Stimulated activated CD8-positive, alpha-beta memory T cell treated with anti-CD3 and anti-CD28 coated beads, Interleukin-15, amount 100 ng/mL, for 4 hours (primary cell): ENCODE measurements at places on chromosomes 4 and X.

DNA sequence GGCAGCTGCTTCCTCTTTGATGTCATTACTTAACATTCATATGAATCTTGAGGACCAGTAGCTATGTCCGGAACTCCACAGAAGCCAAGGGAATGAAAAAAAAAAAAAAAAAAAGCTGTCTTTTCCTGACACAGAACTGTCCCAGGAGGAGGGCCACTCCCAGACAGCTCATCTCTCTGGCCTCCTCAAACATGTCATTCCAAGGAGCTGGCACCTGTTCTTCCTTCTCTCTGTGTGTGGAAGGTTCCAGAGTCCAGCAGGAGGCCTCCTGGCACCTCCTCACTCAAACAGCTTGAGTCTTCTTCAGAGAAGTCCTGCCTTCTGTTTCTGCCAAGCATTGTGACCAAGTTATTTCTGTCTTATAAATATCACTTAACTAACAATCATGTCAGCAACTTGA is 458.5 kb downstream of the AFF2 start:
- DNase-seq = no peak

- no peak for DNase-seq
Measured at GRCh38 chr4:16194214-16194613, 32.1 kb downstream of the TAPT1 start.

DNA sequence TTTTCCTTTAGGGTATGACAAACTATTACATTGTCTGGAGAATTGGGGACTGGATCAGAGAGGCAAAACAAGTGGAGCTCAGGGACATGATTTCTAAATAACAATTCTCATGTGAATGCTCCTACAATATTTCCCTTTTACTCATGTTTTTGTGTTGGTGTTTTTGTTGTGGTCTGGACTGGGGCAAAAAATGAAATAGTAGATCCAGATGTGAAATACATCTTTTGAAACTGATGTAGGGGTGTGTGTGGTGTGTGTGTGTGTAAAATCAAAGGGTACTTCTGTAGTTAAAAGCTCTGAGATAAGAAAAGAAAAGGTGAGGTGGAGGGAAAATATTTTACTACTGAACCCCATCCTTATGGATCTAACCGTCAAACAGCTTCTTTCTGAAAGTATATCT is 188.4 kb upstream of the RPL34 start:
- no peak for DNase-seq

- no peak for DNase-seq
Measured at GRCh38 chr4:165328708-165329107, 1.2 kb downstream of the MSMO1 start.

DNA sequence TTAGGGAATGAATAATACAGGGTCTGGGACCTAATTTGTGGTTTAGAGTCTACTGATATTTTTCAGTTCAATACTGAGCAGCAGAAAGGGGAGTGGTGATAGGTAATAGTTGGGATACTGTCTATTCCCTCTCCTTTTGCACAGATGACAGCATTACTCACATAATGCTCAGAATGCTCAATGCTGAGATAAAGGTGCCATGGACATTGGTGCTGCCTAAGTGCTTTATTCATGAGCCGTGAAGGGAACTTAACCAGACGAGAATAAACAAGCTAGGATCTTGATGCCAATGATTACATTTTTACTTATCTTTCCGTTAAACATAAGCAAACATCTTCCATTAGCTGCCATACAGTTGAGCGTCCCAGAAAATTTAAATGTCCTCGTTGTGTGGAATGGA is 75.6 kb downstream of the STK32B start:
- no peak for DNase-seq

GRCh38 chr4:148055844-148056243 is 324.0 kb downstream of the ARHGAP10 start:
- no peak for DNase-seq

- DNase-seq = no peak
Measured at GRCh38 chr4:42360256-42360669, 37.0 kb upstream of the SHISA3 start.

DNA sequence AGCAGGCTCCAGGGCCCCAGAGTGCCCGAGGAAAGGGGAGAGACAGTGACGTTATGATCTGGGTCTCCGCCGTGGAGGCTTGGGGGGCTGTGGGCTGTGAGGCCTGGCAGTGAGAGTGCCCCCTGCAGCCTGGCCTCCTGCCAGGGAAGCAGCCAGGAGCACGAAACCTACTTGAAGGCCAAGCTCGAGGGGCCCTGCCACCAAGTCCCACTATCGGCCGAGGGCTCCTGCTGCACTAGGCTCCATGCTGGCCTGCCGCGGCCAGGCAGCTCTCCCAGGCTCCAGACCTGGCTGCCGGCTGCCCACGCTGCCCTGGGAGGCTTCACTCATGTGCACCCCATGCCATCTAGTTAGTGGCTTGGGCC is 18.7 kb downstream of the FLNA start:
- DNase-seq = no peak

DNA sequence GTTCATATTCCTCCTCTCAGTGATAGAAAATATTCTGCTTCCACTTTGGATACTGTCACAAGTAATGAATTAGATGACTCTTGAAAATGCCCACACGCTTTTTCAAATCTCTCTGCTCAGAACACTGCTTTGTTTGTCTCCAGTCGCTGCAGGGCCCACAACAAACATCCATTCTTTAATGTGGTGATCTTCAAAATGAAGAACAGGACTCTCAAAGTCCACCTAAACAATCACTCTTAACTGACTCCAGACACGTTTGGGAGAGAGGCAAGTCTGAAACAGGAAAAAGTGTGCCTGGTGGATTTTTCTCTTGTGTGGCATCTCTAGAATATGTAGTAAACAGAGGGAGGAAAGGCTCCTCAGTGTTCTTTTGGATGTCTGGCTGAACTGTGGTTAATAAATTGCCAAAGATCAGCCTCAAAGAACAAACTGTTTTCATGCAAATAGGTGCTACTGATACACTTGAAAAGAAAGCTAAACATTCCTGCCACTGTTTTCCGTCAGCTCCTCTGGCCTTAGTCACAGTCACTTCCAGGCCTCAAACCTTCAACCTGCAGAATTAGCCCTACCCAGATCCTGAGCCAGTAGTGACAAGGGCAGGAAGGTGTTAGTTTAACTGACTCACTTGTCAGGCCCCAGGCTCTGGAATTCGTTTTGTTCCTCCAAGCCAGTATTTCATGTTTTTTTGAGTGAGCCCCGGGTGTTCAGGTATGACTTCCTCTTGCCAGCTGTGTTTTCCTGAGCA is 259.6 kb upstream of the GPC4 start:
- DNase-seq = no peak

GRCh38 chrX:50799531-50799961 is 14.4 kb downstream of the SHROOM4 start:
- DNase-seq = no peak

- DNase-seq = no peak
Measured at GRCh38 chr4:163703251-163703650, 208.8 kb downstream of the TMA16 start.

GRCh38 chr4:137213372-137214173 is 318.7 kb downstream of the PCDH18 start:
- no peak for DNase-seq

DNA sequence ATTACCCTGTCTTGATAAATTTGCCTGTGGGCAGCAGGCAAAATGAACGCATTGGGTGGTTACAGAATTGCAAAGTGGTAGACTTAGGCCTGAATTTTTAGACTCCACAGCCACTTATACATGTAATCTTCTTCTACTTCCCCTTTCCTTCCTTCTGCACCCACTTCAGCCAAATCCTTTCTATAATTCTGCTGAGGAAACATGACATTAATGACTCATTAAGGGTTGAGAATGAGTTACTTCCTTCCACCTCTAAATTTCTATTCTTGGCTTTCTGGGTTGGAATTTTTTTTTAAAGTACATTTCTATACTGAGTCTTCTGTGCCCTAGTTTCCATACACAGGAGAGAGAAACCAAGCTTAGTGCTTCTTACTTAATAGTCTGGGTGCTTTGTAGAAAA is 10.1 kb downstream of the PAPSS1 start:
- no peak for DNase-seq

GRCh38 chrX:100076031-100076430 is 334.0 kb downstream of the PCDH19 start:
- no peak for DNase-seq

DNA sequence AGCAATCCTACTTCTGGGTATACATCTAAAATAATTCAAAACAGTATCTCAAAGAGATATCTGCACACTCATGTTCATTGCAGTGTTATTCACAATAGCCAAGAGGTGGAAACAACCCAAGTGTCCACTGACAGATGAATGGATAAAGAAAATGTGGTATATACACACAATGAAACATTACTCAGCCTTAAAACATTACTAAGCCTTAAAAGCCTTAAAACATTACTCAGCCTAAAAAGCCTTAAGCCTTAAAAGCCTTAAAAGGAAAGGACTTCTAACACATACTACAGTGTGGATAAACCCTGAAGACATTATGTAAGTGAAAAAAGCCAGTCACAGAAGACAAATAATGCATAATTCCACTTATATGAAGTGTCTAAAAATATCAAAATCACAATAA is 40.3 kb upstream of the TFDP3 start:
- no peak for DNase-seq

GRCh38 chr4:94356444-94356843 is 13.8 kb upstream of the HPGDS start:
- DNase-seq = no peak

DNA sequence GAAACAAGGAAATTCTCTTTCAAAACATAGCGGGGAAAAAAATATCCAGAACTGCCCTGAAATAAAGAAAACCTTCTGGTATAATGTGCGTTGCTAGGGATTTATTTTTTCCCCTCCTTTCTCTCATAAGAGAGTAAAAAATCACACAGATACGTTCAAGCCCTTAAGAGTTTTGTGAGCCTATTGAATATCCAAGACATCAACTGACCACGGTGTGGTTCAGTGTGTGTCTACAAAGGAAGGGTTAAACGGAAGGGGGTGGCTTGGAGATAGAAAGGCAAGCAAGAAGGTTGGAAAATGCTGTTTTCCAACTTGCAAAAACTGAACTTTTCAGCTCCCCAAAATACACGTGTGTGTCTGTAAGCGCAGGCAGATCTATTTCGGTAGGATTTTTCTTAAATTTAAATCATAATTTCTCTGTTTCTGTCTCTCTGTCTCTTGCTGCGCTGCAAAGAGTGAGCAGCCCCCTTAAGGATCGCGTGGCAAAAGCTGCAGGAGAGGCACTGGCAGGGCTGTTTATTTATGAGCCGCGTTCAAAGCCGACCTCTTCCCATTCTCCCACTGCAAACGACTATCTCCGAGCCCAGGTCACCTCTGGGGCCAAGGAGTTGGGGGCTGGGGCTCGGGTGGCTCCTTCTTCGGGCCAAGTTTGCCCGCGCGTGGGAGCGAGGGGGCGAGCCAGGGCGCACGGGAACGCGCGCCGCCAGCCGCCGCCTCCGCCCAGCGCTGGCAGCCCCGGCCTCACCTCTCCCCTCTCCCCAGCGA is 492 bp upstream of the SLIT2 start:
- no peak for DNase-seq

DNA sequence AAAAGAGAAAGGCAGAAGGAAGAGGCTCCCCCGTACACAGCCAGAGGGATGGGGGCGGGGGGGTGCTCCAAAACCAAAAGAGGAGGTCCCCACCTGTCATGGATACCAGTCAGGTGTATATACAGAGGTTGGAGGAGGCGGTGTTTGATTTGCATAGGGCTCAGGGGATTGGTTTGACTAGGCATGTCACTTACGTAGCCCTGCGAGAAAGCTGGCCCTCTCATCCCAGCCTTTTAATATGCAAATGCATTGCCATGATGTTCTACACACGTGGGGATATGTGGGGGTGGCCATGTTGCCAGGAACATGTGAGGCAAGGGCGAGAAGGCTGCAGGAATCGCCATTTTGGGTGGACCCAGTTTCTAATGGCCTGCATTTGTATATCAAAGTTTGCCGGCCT is 38.6 kb downstream of the TMEM150C start:
- no peak for DNase-seq

DNA sequence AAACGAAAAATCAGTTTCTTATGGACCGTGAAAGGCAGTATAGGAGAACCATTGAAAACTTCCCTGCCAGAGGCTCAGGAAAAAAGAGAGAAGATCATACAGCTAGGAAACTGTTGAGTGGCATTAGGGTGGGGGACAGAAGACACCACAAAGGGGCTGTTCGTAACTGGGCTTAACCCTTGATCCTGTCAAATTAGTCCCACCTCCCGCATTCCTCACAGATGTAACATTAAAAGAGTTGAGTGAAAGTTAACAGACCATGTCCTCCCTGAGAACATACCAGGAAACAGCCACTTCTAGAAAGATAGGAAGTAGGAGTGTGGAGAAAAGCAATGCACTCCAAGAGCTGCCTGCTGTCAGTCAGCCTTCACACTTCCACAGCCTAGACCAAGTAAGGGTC is 8.7 kb downstream of the SHROOM4 start:
- no peak for DNase-seq

DNA sequence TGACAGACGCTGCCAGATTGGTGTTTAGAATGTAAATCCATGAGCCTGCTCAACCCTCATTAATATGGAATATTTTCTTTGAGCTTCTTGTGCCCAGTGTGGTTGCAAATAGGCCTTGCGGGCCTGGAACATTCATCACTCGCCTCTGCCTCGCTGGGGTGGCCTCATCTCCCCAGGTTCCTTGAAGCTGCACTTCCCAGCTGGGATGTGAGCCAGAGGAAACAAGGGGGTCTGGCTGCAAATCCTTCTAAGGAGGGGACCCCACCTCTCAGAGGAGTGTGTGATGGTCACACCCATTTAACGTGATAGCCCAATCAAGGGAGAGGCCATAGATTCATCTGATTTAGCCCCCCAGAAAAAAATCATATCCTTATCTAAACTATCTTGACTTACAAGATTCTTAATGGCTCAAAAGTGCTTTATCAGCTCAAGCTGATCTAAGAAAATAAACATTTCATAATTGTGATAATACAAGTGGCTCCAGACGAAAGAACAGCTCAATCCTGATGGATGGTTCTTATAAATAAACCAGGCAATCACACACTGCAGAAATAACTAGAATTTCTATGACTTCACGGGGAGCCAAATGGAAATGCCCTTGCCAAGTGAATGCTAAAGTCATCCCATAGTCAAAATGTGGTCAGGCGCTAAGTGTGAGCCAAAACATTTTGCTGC is 189.9 kb downstream of the PTTG2 start:
- DNase-seq = no peak

- DNase-seq = no peak
Measured at GRCh38 chr4:45120163-45120562, 393.8 kb upstream of the GNPDA2 start.

DNA sequence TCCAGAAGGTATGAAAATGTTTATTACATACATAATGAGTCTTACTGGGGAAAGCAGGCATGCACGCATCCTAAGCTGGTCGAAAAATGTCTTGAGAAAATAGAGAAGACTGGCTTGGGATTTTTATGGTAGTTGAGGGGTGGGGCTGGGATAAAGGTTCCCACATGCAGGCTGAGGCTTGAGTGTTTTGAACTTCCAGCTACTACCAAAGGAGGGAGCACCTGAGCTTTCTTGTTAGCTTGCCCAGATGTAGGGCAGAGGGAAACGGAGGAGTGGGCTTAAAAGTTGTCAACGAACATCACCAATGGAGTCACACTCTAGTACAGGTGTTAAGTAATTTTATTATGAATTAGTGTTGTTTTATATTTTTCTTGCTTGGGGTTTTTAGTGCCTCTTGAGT is 39.6 kb upstream of the SRPX start:
- no peak for DNase-seq

GRCh38 chrX:10819973-10820372 is 199.6 kb upstream of the MID1 start:
- DNase-seq = no peak
